ENCODE measurements at places on chromosomes 2 and 18. TPM values are rescaled to one million over a fixed set of nuclear protein-coding genes. Genes with fewer than 3 reads are reported as not detected.

DNA sequence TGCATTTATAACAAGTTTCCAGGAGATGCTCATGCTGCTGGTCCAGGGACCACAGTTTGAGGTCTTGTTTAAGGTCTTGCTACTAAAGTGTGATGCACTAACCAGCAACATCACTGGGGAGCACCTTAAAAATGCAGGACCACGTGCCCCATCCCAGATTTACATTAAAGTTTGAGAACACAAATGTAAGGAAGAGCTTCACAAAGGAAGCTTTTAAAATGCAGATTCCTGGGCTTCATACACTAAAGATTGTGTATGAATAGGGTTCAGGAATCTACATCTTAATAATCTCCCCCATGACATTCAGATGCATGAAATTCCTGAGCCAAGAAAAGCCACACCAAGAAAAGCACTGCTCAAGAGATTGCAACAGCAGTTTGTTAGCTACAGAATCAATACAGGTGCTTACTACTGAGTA, 235.3 kb upstream of the TANK start:
- no peaks in the 10 kb centered on the region for H3K4me1 ChIP-seq
- no peak overlapping the region for H3K27ac ChIP-seq
- no peak overlapping the region for H3K4me3 ChIP-seq
- H3K36me3 ChIP-seq, result no peaks in the 10 kb centered on the region

The TRABD2A gene
- total RNA-seq, result 56.3 TPM

DNA sequence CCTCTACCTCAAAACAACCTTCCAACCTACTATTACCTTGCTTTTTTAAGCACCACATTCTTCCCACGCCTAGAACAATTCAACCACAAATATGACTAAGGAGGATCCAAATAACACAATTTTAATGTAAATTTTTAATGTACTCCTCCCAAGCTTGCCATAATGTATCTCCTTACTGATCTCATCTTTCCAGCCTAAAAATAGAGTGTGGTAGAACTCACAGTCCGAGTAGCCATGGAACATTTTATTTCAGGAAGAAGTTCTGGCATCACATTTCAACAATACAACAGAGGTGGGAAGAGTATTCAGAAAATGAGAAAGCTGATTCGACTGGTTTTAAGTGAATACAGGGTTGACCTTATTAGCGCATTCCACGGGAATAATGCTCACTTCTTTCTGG, 15.4 kb downstream of the FEZ2 start:
- no peaks in the 10 kb centered on the region for H3K27me3 ChIP-seq
- DNase-seq, result no peak
- H3K27ac ChIP-seq, result no peak overlapping the region
- peaks cover 19% of the 10 kb centered on the region for H3K4me1 ChIP-seq

DNA sequence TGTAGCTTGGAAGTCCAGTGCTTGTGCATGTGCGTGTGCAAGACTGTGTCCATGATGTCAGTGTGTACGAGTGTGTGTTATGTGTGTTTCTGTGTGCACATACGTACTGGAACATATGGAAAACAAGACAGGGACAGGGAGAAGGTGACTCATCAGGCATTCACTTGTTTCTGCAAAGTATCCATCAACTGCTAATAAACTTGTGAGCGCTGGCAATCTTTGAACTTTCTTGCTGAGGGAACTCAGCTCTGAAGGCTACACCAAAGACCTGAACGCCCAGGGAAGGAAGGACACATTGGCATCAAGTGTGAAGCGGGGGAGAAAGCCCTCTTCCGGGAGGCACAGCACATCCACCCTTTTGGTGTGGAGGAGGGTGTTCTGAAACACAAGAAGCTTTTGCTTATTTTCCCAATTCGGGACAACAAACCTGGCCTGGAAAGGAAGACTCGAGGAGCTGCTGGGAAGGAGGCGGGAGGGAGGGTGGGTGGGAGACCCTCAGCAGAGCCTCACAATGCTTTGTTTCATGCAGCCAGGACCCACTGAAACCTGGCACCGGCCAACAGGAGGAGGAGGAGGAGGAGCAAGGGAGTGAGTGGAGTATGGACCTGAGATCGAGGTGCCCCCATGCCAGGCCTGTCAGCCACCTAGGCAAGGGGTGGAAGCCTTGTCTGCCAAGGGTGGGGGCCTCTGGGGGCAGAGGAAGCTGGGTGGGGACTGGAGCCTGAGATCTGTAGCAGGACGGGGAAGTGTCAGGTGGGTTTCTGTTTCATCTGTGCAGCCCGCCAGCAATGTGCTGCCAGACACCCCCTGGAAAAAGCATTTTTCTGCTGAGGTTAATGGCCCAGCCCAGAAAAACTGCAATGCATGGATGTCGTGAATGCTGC, 26.8 kb downstream of the SMAD7 start:
- peak; percentile 64 for DNase-seq
- peaks cover 42% of the 10 kb centered on the region for H3K36me3 ChIP-seq
- peak overlapping the region; percentile 56 for H3K4me3 ChIP-seq
- no peaks in the 10 kb centered on the region for H3K27me3 ChIP-seq
- H3K4me1 ChIP-seq, result peaks cover 71% of the 10 kb centered on the region

GRCh38 chr18:49813069-49813318, 339 bp downstream of the ACAA2 start:
- H3K36me3 ChIP-seq, result peaks cover 35% of the 10 kb centered on the region
- peak overlapping the region; percentile 100 for H3K27ac ChIP-seq
- no peak for DNase-seq
- no peaks in the 10 kb centered on the region for H3K27me3 ChIP-seq

DNA sequence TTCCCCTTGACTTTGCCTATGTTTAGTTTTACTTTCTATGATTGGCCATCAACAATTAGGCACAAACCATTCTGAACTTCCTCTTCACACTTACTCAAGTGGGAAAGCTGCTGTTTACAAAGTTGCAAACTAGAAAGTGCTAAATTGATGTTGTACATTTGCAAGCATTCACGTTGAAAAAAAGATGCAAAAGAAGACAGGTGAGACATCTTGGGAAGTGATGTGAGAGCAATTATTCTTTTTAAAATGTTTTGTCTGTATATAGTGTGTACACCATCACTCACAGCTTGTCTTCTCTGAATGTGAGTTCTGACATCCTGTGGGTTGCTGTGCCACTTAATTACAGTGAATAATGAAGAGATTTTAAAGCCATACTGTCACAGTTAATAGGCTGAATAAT, 874.1 kb upstream of the LRATD1 start:
- H3K4me1 ChIP-seq, result no peaks in the 10 kb centered on the region
- DNase-seq, result no peak
- H3K4me3 ChIP-seq, result no peak overlapping the region

DNA sequence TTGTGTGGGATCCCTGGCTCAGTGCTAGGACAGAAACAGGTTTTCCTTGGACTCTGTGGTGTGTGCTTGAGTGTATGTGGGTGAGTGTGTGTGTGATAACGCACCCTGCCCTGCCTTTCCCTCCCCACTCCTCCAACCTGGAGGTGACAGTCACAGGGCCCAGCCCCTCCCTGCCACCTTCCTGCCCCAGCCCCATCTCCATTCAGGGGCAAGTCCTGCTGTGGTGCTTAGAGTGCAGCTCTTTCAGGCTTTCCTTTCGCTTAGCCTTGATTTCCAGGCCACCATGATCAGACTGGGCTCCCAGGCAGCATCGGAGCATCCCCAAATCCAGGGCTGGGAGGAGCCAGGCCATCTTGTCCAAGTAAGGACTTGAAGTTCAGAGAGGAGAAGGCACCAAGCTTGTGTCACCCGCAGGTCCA, 185.2 kb downstream of the ZFP36L2 start:
- no peak for DNase-seq
- H3K27ac ChIP-seq, result no peak overlapping the region
- no peaks in the 10 kb centered on the region for H3K36me3 ChIP-seq
- peaks cover 11% of the 10 kb centered on the region for H3K4me1 ChIP-seq
- H3K4me3 ChIP-seq, result no peak overlapping the region

DNA sequence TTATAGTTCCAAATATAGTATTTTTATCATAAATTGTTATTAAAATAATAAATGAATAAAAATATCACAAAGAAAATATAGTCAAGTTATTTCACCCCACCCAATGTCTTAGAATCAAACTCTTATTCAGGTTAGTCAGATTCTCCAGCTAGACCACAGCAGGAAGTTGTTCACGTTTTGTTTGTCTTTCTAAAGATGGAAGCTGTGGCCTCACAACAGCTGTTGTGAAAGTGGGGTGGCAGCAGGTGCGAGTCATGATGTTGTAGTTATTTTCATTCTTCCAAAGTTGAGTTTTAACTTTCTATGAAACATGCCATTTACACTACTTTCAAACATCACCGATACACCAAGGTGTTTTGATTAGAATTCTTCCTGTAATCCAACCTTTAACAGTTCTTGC, 272.9 kb downstream of the SLC8A1 start:
- H3K27me3 ChIP-seq, result no peaks in the 10 kb centered on the region
- H3K4me3 ChIP-seq, result no peak overlapping the region
- no peaks in the 10 kb centered on the region for H3K4me1 ChIP-seq
- no peak overlapping the region for H3K27ac ChIP-seq

GRCh38 chr18:32391126-32391525, 79.6 kb downstream of the GAREM1 start:
- no peaks in the 10 kb centered on the region for H3K36me3 ChIP-seq
- no peak for DNase-seq
- H3K4me1 ChIP-seq, result no peaks in the 10 kb centered on the region
- peaks cover 11% of the 10 kb centered on the region for H3K27me3 ChIP-seq
- no peak overlapping the region for H3K4me3 ChIP-seq

DNA sequence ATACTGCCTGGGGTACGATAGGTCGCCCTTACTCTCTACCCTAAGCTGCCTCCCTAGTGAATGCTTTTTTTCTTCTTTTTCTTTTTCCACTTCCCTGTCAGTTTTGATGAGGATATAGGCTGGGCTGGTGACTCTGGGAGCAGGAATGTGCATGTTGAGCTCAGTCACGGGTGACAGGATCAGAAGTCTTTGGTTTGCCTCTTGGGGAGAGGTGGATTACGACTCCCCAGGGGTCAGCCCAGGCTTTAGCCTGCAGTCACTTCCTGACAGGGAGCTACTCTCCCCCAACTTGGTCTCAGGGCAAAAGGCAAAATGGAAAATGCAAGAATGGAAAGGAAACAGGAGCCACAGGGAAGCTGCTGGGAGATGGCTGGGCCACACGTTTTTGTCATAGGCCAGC, 57.3 kb downstream of the THNSL2 start:
- H3K27me3 ChIP-seq, result peaks cover 11% of the 10 kb centered on the region
- H3K4me3 ChIP-seq, result no peak overlapping the region
- H3K36me3 ChIP-seq, result no peaks in the 10 kb centered on the region
- DNase-seq, result no peak
- H3K4me1 ChIP-seq, result no peaks in the 10 kb centered on the region

The CPLX4 gene
- not detected for total RNA-seq

DNA sequence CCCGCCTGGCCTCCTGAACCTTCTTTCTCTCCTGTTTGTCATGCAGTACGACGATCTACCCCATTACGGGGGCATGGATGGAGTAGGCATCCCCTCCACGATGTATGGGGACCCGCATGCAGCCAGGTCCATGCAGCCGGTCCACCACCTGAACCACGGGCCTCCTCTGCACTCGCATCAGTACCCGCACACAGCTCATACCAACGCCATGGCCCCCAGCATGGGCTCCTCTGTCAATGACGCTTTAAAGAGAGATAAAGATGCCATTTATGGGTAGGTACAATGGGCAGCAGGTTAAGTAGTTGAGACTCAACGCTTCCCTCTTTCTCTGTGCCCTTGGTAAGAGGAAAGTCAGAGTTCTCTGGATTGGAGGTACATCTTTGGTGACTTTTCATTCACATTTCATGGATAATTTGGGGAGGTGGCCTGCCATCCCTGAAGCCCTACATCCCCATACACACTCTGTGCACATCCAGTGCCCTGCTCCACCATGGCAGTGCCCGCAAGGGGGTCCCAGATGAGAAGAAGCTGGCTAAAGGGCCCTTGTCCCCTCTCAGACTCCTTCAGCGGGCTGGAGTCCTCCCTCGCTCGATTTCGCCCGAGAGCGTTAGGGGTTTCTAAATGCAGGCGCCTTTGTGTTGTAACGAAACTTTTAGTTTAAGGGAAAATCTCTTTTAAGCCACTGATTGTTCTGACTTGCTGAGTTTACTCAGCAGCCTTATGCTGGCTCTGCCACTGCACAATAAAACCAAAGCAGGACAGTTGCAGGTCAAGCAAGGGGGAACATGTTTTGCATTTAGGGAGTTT, 3.0 kb downstream of the MEIS1 start:
- H3K27me3 ChIP-seq, result peaks cover 74% of the 10 kb centered on the region
- DNase-seq, result no peak
- H3K36me3 ChIP-seq, result no peaks in the 10 kb centered on the region
- no peak overlapping the region for H3K27ac ChIP-seq
- H3K4me3 ChIP-seq, result no peak overlapping the region

DNA sequence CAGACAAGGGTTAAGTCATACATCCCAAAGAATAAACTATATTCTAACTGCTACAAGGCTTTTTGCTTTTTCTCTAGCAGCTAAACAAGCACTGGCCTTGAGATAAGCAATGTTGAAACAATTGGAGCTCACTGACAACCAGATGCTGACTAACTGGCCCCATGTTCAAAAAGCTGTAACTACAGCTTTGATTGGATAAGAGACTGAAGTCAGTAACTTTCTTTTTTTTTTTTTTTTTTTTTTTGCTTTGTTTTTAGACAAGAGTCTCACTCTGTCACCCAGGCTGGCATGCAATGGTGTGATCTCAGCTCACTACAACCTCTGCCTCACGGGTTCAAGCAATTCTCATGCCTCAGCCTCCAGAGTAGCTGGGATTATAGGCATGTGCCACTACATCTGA, 45.4 kb upstream of the TMEM163 start:
- no peak for DNase-seq
- no peak overlapping the region for H3K27ac ChIP-seq
- H3K36me3 ChIP-seq, result no peaks in the 10 kb centered on the region
- no peak overlapping the region for H3K4me3 ChIP-seq

The FSIP2 gene
- 0.14 TPM for total RNA-seq

The AP1S3 gene
- total RNA-seq, result 6.6 TPM

GRCh38 chr2:220469201-220469600, 841.8 kb downstream of the SLC4A3 start:
- no peak overlapping the region for H3K27ac ChIP-seq
- no peak overlapping the region for H3K4me3 ChIP-seq
- H3K27me3 ChIP-seq, result no peaks in the 10 kb centered on the region

DNA sequence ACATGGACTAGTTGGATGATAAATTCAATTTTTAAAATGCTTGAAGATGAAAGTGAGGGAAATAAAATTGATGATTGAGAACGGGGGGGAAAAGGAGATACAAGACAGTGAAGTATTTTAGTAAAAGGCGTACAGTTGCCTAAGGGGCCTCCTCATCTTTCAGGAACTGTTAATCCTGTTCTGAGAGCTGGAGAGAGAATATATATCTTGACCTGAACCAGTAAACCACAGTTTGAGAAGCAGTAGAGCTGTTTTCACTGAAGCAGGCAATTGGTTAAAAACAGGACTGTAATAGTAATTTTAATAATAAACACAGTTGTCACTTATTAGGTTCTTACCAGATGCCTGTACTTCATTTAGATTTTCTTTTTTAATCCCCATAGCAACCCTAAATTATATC, 137.5 kb downstream of the MAP3K20 start:
- peaks cover 2% of the 10 kb centered on the region for H3K27me3 ChIP-seq
- DNase-seq, result no peak
- peaks cover 4% of the 10 kb centered on the region for H3K4me1 ChIP-seq
- no peak overlapping the region for H3K4me3 ChIP-seq
- H3K27ac ChIP-seq, result no peak overlapping the region

The HMSD gene
- total RNA-seq, result 1.4 TPM
